CD8-positive, alpha-beta T cell (primary cell): ENCODE measurements at places on chromosomes 16 and 17.

GRCh38 chr17:61217878-61218437 lies 181.7 kb upstream of the TBX2 start:
- DNase-seq = no peak

DNA sequence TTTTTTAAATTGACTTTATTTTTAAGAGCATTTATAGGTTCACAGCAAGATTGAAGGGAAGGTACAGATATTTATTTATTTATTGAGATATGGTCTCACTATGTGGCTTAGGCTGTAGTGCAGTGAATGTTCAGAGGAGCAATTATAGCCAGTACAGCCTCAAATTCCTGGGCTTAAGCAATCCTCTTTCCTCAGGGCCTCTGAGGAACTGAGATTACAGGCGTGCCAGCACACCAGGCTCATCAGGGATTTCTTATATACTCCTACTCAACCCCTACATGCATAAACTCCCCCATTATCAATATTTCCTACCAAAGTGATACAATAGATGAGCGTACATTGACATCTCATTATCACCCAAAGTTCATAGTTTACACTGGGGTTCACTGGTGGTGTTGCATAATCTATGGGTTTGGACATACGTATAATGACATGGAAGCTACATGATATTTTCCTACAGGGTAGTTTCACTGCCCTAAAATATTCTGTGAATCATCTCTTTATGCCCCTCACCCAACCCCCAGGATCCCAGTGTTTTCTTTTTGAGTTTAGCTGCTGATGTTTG lies 33.5 kb downstream of the HS3ST3B1 start:
- DNase-seq = no peak

DNA sequence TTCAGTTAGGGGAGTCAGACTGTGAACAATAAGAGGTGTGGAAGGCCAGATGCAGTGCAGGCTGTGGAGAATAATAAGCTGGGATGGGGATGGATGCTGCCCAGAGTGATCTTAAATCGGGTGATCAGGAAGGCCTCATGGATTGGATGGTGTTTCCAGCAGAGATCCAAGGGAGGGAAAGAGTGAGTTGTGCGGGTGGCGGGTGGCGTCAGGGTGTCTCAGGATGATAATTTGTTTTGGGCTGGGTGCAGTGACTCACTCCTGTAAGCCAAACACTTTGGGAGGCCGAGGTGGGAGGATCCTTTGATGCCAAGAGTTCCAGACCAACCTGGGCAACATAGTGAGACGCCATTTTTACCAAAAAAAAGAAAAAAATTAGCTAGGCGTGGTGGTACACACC lies 7.9 kb downstream of the CLUAP1 start:
- no peak for DNase-seq

DNA sequence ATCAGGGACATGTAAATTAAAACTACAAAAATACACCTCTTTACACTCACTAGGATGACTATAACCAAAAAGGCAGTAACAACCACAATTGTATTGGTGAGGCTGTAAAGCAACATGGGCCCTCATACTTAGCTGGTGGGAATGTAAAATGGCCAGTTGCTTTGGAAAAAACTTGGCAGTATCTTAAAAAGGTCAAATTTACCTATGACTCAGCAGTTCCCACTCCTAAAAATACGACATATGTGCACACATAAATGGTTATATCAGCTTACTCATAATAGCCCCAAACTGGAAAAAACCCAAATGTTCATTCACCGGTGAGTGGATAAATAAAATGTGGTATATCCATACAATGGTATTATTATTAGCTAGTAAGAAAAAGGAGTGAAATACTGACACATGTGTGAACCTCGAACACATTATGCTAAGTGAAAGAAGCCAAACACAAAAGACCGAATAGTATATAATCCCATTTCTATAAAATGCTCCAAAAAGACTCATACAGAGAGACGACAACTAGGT lies 391.4 kb downstream of the NPIPA8 start:
- DNase-seq = no peak

DNA sequence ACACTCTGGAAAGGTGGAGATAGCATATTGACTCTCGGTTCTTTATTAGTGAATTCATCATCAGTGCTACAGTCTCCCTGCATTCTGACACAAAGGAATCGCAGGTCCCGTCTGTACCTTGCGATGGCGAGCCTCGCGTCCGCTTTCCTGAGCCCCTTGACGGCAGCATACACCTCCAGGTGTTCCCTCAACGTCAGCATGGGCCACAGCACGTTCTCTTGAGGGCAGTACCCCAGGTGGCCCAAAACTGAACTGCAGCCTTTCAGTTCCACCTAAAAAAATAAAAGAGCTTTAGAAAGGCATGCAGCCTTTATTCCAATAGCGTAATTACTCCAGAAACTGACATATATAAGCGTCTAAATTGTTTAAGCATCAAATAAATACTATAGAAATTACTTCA lies 24.2 kb upstream of the ABCA9 start:
- no peak for DNase-seq

DNA sequence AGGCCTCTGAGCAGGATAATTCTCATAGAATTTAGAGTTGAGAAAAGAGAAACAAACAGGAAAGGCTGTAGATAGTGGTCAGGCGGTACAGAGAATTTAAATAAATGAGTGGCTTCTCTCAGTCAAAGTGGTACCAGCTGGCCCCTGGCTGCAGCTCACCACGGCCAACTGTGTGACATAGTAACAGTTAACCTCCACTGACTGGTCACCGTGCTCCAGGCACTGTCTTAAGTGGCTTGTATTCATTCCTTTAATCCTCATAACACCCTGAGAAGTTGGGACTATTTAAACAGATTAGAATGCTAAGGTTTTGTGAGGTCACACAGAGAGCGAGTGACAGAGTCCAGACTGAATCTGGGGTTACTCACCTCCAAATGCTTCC lies 108.9 kb downstream of the GNAO1 start:
- DNase-seq = no peak

- no peak for DNase-seq
Measured at GRCh38 chr17:20999044-20999573, 43.7 kb downstream of the USP22 start.

DNA sequence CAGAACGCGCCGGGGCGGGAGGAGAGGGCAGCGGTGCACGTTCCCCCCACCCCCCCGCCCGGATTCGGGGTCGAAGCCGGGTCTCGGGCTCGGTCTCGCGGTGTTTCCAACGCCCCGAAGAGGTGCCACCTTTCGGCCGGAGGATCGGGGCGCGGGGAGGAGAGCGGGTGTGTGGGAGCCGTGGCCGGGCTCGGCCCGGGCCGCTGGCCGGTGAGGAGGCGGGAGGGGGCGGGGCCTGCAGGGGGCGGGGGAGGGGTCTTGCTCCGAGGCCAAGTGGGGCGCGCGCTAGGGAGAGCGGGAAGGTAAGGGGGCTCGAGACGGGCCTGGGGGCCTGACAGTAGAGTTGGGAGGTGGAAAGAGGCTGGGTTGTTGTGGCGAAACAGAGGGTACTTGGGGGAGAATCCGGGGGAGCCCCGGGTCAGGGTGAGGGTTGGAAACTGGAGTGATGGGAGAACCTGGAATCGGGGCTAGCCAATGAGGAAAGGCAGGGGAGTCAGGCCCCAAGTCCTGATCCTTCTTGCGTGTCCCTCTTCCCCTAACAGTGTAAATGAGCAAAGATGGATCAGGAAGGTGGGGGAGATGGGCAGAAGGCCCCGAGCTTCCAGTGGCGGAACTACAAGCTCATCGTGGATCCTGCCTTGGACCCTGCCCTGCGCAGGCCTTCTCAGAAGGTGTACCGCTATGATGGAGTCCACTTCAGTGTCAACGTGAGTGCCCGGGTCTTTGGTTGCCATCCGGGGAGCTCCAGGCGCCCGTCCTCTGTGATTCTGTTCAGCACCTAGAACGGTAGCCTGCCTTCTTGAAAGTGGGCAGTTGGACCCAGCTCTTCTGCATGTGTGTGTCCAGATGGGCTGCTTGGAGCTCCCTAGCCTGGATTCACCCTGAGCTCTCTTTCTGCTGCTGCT lies 873 bp downstream of the SETD1A start:
- DNase-seq = no peak

DNA sequence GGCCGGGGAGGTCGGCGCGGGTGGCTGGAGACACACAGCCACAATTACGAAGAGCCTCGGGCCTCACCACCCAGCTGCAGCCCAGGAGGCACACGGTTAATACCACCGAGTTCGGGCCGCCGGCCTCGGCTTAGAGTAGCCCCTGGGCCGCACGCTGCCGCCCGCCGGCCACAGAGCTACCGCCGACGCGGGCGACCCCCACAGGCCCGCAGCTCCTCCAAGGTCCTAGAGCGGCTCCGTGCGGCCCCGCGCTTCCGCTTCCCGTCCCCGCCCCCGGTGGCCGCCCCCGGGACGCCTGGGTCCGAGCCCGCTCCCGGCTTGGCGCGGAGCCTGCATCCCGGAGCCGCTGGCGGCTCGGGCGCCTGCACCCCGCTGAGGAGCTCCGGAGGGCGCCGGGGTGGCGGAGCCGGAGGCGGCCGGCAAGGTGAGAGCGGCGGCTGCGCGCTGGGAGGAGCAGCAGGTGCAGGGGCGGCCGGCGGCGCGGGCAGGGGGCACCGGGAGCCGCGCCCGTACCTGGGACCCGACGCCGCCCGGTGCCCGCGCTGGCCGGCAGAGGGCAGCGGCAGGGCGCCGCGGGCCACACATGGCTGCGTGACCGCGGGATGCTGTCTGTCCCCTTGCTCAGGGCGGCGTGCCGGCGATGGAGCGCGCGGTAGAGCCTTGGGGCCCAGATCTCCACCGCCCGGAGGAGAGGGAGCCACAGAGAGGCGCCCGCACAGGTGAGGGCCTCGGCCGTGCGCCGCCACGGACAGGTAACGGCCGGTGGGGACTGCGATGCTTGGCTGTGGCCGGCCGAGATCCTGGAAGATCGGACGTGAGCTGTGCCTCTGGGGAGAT lies at the start of gene ZNF48:
Gene ZNF48 (plus strand): TSS at position 266 of the 837 bp plus-strand sequence. CDS start 375 bp downstream, at position 641.
- DNase-seq = peak; percentile 64

- no peak for DNase-seq
Measured at GRCh38 chr17:49895812-49896211, 47.9 kb upstream of the TAC4 start.

- DNase-seq = no peak
Measured at GRCh38 chr16:4800290-4801041, 2.0 kb downstream of the ROGDI start.

DNA sequence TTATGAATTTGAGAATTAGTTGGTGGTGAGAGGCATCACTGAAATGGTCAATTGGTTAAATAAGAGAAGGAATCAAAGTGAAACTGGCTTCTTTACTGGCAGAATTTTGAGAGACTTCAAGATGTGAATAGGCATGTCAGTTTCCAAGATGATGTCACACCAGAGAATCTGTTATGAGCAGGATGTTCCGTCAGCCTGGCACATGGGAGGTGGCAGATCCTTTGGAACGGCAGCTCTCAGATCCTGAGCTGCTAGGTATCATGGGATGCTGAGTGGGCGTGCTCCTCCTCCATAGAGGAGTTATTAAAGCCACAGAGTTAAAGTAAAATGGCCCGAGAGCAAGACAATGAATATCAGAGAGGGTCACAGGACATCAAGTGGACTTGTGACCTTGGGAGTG lies 444.3 kb upstream of the HSBP1 start:
- no peak for DNase-seq

DNA sequence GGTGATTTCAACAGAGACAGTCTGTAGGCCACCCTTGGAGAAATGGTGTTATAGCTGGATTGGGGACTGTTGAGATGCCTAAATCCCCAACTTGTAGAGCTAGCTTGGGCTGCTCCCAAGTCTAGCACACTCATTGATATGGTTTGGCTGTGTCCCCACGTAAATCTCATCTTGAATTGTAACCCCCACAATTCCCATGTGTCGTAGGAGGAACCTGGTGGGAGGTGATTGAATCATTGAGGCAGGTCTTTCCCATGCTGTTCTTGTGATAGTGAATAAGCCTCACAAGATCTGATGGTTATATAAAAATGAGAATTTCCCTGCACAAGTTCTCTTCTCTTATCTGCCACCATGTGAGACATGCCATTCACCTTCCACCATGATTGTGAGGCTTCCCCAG lies 536.0 kb downstream of the CDH13 start:
- DNase-seq = no peak

- no peak for DNase-seq
Measured at GRCh38 chr17:64694207-64694606, 32.1 kb upstream of the SMURF2 start.

- no peak for DNase-seq
Measured at GRCh38 chr17:31561469-31562375, 170.2 kb downstream of the RAB11FIP4 start.

DNA sequence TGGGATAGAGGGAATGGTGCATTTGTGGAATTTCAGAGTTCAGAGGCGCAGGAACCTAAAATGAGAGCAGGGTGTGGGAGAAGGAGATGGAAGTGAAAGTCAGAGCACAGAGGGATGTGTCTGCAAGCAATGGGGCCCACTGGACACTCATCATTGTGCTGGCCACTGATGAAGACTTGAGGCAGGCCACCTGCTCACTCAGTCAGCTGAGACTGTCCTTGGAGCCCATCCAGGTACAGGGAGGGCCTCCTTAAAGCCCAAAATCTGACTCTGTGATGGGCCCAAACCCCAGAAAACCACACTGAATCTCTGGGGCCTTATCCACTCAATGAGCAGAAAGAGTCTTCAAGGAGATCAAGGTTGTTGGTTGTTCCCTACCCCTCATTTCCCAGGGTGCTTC lies 5.6 kb downstream of the GP2 start:
- DNase-seq = no peak

DNA sequence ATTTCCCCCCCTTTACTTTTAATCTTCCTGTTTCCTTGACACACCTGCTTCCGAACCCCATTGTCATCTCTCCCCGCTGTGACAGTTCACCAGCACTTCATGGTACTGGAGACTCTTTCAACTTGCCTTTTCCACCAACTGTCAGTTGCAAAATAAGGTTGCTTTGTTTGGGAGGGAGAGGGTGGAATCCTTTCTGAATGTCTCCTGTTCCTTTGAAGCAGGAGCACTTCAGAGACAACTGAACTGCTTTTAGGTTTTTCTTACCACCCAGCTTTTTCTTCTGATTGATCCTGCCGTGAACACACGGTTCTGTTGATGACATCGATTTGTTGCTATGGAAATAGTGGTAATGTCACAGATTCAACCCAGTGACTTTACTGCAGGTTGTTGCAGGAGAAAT lies 42.0 kb downstream of the RPA1 start:
- peak; percentile 88 for DNase-seq

DNA sequence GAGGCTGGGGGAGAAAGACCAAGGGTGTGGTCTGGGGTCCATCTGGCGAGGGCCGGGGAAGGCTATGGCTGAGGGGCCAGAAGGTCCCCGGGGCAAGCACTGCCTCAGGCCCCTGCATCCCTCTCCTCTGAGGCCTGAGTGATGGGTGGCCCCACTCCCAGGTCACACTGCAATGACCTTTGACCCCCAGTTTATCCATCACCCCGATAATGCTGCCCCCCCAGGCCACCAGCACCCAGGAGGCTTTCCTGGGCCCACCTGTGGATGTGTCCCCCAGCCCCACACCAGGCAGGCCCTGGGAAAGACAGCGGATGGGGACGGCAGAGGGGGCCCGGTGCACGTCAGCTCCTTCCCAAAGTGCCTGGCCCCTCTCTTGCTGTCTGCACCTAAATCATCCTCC lies 22.5 kb upstream of the CACNA1H start:
- no peak for DNase-seq

DNA sequence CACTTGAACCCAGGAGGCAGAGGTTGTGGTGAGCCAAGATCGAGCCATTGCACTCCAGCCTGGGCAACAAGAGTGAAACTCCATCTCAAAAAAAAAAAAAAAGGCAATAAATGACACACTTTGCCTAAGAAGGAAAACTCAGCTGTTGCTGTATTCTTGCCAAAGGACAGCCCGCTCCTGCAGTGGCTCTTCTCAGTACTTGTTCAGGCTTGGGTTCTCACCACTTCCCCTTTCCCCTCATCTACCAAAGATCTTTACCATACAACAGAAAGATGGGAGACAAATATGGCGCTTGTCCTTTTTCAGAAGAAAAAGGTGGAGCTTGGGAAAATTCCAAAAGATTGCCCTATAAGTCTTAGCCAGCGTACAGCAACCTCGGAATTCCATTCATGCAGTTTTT lies 58.5 kb downstream of the MYH13 start:
- no peak for DNase-seq

- DNase-seq = peak; percentile 36
Measured at GRCh38 chr16:50025537-50025931, 509 bp downstream of the CNEP1R1 start.
